Karpas-422 (cell line): ENCODE measurements at places on chromosomes 6 and 20. TPM values are rescaled to one million over a fixed set of nuclear protein-coding genes. Genes with fewer than 3 reads are reported as not detected.

The TNFRSF21 gene
- 0.04 and 0.07 TPM in 2 replicates for total RNA-seq

GRCh38 chr20:5172903-5173463 is 46.2 kb downstream of the CDS2 start:
- H3K4me3 ChIP-seq = no peak overlapping the region
- no peaks in the 10 kb centered on the region for H3K36me3 ChIP-seq
- no peak for DNase-seq
- H3K4me1 ChIP-seq = peaks cover 17% of the 10 kb centered on the region
- no peak overlapping the region for H3K27ac ChIP-seq
- no peaks in the 10 kb centered on the region for H3K27me3 ChIP-seq

- no peak overlapping the region for H3K27ac ChIP-seq
- DNase-seq = no peak
- no peaks in the 10 kb centered on the region for H3K27me3 ChIP-seq
- no peaks in the 10 kb centered on the region for H3K36me3 ChIP-seq
These were observed 92.0 kb downstream of the LY86 start for GRCh38 chr6:6680526-6680925.

- no peaks in the 10 kb centered on the region for H3K27me3 ChIP-seq
- no peaks in the 10 kb centered on the region for H3K4me1 ChIP-seq
- DNase-seq = no peak
- no peak overlapping the region for H3K4me3 ChIP-seq
- H3K27ac ChIP-seq = no peak overlapping the region
- H3K36me3 ChIP-seq = no peaks in the 10 kb centered on the region
These were observed 321.2 kb upstream of the ADGRB3 start for GRCh38 chr6:68313911-68314310.

GRCh38 chr20:23332467-23332866 is 18.1 kb upstream of the NXT1 start:
- H3K36me3 ChIP-seq = no peaks in the 10 kb centered on the region
- no peak overlapping the region for H3K4me3 ChIP-seq
- H3K27me3 ChIP-seq = no peaks in the 10 kb centered on the region
- DNase-seq = no peak

- H3K27me3 ChIP-seq = no peaks in the 10 kb centered on the region
- DNase-seq = no peak
- no peak overlapping the region for H3K4me3 ChIP-seq
- H3K4me1 ChIP-seq = no peaks in the 10 kb centered on the region
- no peak overlapping the region for H3K27ac ChIP-seq
These were observed 302.8 kb upstream of the RNF217 start for GRCh38 chr6:124659427-124659826.

- H3K27me3 ChIP-seq = no peaks in the 10 kb centered on the region
- DNase-seq = no peak
- H3K4me3 ChIP-seq = no peak overlapping the region
- H3K27ac ChIP-seq = no peak overlapping the region
- H3K36me3 ChIP-seq = no peaks in the 10 kb centered on the region
These were observed 239.3 kb downstream of the OGFRL1 start for GRCh38 chr6:71527886-71528285.

The RIPPLY2 gene
- not detected in 2 replicates for total RNA-seq

DNA sequence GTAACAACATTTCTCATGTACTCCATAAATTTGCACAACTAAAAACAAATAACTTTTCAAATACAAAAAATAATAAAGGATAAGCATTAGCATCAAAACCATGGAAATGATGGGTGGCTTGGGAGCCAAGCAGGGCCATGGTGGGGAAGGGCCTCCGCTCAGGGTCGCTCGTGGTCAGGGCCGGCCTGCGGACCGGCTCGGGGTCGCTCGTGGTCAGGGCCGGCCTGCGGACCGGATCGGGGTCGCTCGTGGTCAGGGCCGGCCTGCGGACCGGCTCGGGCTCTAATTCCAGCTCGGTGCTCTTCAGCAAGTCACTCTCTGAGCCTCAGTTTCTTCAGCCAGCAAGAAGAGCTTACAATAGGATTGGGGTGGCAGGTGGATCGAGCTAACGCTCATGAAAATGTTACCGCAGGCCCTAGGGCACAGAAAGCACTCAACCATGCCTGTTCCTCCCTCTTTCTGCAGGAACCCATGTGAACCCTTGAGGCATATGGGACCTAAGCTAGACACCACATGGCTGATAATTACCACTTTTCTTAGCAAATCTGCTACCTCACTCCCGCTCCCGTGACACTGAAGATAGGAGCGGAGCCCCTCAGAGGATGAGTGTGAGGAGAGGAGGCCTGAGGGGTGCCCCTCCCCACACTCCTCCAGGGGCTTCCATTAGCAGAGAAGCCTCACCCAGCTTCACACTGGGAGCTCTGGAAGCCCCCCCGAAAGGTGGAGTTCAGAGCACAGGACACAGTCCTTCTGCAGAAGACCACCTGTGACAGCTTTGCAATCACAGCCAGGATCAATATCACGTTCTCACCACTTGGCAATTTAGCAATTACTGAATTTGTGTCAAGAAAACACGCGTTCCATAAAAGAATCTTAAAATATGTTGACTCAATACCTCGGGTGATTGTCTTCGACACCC is 103.0 kb downstream of the PSMB1 start:
- H3K36me3 ChIP-seq = no peaks in the 10 kb centered on the region
- no peaks in the 10 kb centered on the region for H3K27me3 ChIP-seq
- H3K4me1 ChIP-seq = no peaks in the 10 kb centered on the region
- no peak for DNase-seq
- no peak overlapping the region for H3K4me3 ChIP-seq

The SLC22A16 gene
- not detected in 2 replicates for total RNA-seq
